A375 (cell line): ENCODE measurements at places on chromosomes 1 and 21. TPM values are rescaled to one million over a fixed set of nuclear protein-coding genes. Genes with fewer than 3 reads are reported as not detected.

The PLXNA2 gene
- total RNA-seq = 4.2 and 6.7 TPM in 2 replicates

The OR2T11 gene
- total RNA-seq = not detected in 2 replicates

The C1orf50 gene
- total RNA-seq = 2.3 and 3.5 TPM in 2 replicates

The NR1I3 gene
- not detected in 2 replicates for total RNA-seq

The ATP1B1 gene
- total RNA-seq = 32.8 and 35.6 TPM in 2 replicates

The ABCD3 gene
- 14.7 and 21.6 TPM in 2 replicates for total RNA-seq

The FLG2 gene
- total RNA-seq = not detected in 2 replicates

The PRELP gene
- total RNA-seq = not detected in 2 replicates

The ALX3 gene
- total RNA-seq = not detected in 2 replicates

The A3GALT2 gene
- total RNA-seq = 0.34 and 1.1 TPM in 2 replicates

The STX12 gene
- 17.8 and 22.2 TPM in 2 replicates for total RNA-seq

The S100A14 gene
- 1.1 and 1.8 TPM in 2 replicates for total RNA-seq

The OR2T35 gene
- total RNA-seq = not detected in 2 replicates

The OR2L8 gene
- not detected in 2 replicates for total RNA-seq

The FALEC gene
- 2.6 TPM in 1 of 2 replicates, not detected in the other for total RNA-seq

The ILDR2 gene
- total RNA-seq = 0.60 and 0.64 TPM in 2 replicates

The CACHD1 gene
- total RNA-seq = 4.0 TPM in 2 replicates

The TSPEAR gene
- total RNA-seq = not detected in 2 replicates

The IQCC gene
- total RNA-seq = 5.8 and 6.1 TPM in 2 replicates

The CFHR1 gene
- total RNA-seq = 0.58 and 1.1 TPM in 2 replicates

The SLC44A5 gene
- 0.50 and 1.4 TPM in 2 replicates for total RNA-seq

The GCSAML gene
- not detected in 2 replicates for total RNA-seq

The FAM43B gene
- total RNA-seq = not detected in 2 replicates

The LAMB3 gene
- total RNA-seq = 14.7 and 24.7 TPM in 2 replicates

The SPRR1A gene
- not detected in 2 replicates for total RNA-seq

The ITLN2 gene
- total RNA-seq = 0.15 TPM in 1 of 2 replicates, not detected in the other
